ENCODE measurements at places on chromosomes 7 and 10. TPM values are rescaled to one million over a fixed set of nuclear protein-coding genes. Genes with fewer than 3 reads are reported as not detected.

CAV2 gene
- total RNA-seq = 286 TPM

NAT16 gene
- total RNA-seq = not detected

- DNase-seq = no peak
Observed at GRCh38 chr10:105192861-105193260, 551.8 kb downstream of the SORCS3 start.

GRCh38 chr7:120260111-120260510, 12.9 kb upstream of the KCND2 start:
- DNase-seq = no peak

GRCh38 chr7:727104-727805, at the start of gene PRKAR1B:
PRKAR1B (minus strand) TSS chr7:727281; CDS start chr7:711505, 15,776 bp downstream.
- peak; percentile 27 for DNase-seq

LBX1 gene
- not detected for total RNA-seq

DNA sequence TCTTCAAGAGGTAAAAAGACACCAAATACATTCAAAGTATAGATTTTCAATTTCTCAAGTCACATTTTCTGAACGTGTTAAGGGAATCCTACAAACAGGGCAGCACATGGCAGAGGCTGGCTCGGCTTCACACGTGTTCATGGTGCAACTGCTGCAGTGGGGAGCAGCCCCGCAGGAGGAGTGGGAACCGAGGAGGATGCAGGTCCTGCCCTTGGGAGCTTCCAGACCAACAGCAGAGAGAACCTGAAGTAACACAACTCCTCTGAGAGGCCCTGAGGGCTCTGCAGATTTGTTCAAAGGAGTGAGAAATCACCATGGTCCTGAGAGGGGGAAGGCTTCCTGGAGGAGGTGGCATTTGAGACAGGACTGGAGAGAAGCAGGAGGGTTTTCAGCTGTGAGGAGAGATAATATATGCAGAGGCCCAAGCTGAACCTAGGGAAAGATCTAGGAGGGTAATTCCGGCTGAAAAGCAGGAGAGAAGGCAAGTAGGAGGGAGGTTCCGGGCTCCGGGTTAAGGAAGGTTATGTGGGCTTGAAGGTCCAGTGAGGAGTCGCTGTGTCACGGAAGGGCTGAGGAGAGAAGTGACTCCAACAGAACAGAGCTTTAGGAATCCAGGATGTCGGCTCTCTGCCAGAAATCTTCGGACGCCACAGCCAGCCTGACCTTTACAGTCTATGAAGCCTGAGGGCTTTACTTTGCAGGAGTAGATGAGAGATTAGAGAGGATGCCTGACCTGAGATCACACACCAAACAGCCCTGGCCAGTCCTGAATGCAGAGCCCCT, 77.5 kb downstream of the GPR26 start:
- DNase-seq = no peak

All from A673 (cell line).